ENCODE measurements at places on chromosomes 5 and 9.

DNA sequence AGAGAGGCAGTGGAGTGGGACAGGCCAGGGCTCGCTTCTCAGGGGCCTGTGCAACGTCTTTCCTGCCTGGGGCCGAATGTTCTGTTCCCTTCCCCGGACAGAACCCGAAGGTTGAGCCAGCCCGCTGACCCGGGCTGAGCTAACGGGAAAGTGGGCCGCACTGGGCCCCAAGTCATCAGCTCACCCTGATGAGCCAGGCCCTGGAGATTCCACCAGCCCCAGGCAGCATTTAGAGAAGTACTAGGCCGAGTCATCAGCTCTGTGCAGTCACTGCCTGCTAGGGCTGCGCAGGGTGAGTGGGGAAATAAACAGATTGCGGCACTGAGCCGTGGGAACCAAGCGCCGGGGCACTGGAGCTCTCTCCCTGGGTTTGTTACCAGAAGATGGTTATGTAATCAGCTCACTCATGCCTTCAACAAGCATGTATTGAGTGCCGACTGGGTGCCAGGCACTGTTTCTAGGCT lies 29.1 kb upstream of the DUSP1 start:
- no peak for DNase-seq

GRCh38 chr5:125452991-125453390 lies 706.6 kb upstream of the ZNF608 start:
- DNase-seq: no peak

GRCh38 chr5:138900281-138900965 lies 25.3 kb upstream of the LRRTM2 start:
- no peak for DNase-seq

DNA sequence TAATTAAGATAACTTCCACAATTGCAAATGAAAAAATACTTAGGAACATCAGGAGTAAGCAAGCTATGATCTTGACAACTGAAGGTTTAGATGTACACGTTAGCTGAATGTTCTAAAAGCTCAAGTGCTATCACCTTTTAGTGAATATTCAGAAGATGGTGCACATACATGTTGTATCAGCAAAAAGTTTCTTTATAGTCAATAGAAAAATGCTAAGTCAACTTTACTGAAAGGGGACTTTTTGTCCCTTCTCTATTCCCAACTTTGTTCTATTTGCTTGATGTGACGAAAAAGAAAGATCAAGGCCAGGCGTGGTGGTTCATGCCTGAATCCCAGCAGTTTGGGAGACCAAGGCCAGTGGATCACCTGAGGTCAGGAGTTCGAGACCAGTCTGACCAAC lies 7.6 kb upstream of the RGMB start:
- DNase-seq: no peak

- DNase-seq: no peak
Measured at GRCh38 chr5:153660919-153661318, 170.4 kb downstream of the GRIA1 start.

- no peak for DNase-seq
Measured at GRCh38 chr9:7051711-7052110, 293.9 kb downstream of the KDM4C start.

GRCh38 chr9:4678679-4679267 lies 596 bp upstream of the CDC37L1 start:
- DNase-seq: no peak

DNA sequence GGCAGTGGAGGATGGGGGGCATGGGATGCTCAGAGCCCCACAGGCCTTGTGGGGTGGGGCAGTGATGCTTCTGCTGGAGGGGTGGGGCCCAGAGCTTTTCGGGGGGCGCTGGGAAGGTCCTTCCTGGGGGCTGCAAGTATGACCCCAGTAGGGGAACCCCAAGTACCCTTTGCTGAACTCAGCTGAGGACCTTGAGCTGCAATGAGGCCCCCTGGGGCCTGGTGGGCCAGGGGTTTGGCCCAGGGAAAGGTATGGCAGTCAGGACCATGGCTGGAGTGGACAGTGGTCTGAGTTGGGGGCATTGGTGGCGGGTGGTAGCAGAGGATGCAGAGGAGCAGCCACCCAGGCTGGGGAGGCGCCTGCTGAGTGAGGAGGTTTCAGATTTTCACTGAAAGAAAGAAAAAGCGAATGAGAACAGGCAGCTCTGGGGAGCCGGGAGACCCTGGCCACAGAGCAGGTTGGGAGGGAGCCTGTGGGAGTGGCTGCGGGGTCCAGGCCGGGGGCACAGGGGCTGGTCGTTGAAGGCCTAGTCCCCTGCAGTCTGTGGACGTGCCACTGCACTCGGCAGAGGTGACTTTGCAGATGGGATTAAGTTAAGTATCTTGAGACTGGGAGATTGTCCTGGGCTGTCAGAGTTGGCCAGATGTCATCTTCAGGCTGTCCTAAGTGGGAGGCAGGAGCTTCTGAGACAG lies 19.2 kb downstream of the WNK2 start:
- no peak for DNase-seq

DNA sequence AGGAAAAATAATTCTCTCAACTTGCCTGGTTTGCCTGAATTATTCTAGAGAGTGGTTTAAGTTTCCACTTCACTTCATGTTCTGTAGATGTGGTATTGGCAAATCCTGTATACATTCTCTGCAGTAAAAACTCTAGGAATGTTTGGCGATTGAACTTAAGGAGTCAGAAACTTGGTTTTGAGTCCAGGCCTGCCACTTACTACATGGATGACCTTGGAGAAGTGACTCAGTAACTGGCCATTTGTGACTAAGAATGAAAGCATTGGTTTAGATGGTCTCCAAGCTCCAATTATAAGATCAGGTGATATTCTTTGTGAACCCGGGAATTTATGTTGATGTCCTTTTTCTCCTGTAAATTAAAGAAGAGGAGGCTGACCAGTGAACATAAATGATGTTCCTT lies 233.8 kb downstream of the GAS1 start:
- DNase-seq: no peak

GRCh38 chr9:120985819-120986222 lies 59.2 kb upstream of the TRAF1 start:
- peak; percentile 11 for DNase-seq

- no peak for DNase-seq
Measured at GRCh38 chr9:69812068-69813000, 8.3 kb upstream of the CFAP95 start.

GRCh38 chr5:158660726-158661125 lies 439.0 kb downstream of the EBF1 start:
- DNase-seq: no peak

GRCh38 chr9:22718653-22719052 lies 272.0 kb downstream of the DMRTA1 start:
- DNase-seq: no peak

All from large intestine (tissue), 12 donors.